ENCODE measurements at places on chromosomes 16 and 17.

DNA sequence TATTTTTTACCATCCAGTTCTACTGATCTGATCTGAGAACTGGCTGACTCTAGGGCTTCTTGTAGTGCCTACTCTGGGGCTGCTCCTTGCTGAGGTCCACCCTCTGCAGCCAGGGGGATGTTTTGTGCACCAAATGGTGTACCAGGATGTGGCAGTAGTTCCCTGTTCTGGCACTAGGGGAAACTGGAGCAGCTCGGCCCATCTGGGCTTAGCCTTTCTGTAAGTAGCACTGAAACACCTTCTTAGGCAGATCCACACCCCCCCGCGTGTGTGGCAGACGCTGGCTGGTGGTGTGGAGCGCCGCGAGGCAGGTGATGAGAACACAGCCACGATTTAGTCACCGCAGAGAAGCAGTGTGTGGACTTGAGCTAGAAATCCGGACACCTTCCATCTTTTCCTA, 17.0 kb downstream of the DUSP14 start:
- DNase-seq, result peak; percentile 25

GRCh38 chr16:27639561-27640276, 89.8 kb downstream of the KATNIP start:
- DNase-seq, result peak; percentile 33

- no peak for DNase-seq
These were observed 932 bp upstream of the MYBBP1A start for GRCh38 chr17:4555873-4556759.

GRCh38 chr16:1662543-1662942, 15.5 kb upstream of the JPT2 start:
- DNase-seq, result no peak

DNA sequence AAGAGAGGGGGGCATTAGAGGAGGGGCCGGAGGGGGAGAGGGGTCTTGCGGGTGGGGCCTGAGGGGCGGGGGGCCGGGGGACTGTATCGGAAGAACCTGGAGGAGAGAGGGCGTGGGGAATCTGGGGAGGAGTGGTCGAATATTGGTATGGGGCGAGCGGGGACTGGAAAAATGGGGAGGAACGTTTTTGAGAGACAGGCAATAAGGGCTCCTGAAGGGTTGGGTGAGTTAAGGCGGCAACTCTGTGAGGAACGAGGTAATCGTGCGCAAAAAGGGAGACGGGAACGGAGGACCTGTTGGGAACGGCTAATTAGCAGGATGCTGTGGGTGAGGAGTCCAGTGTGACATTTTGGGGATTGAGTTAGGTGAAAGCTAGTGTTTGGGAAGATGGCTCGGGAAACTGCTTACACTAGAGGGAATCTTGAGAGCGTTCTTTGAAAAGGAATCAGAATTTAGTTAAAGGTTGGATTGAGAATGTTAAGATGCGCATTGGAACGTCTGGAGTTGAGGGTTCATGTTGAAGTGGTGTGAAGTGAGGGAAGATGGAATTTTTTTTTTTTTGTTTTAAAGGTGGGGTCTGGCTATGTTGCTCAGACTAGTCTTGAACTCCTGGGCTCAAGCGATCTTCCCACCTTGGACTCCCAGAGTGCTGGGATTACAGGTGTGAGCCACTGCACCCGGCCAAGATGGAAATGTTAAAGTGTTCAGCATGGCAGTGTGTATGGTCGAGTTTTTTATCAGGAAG, 662 bp downstream of the WIPF2 start:
- DNase-seq, result peak; percentile 75

- no peak for DNase-seq
These were observed at the start of gene CNTNAP4 for GRCh38 chr16:76276745-76277438. Gene CNTNAP4 (plus strand): TSS chr16:76277401. CDS start chr16:76277663, 262 bp downstream.

GRCh38 chr16:11005611-11005975, 61.2 kb downstream of the CLEC16A start:
- DNase-seq, result no peak

- DNase-seq, result no peak
These were observed 317.7 kb upstream of the C16orf82 start for GRCh38 chr16:26749072-26749471.

DNA sequence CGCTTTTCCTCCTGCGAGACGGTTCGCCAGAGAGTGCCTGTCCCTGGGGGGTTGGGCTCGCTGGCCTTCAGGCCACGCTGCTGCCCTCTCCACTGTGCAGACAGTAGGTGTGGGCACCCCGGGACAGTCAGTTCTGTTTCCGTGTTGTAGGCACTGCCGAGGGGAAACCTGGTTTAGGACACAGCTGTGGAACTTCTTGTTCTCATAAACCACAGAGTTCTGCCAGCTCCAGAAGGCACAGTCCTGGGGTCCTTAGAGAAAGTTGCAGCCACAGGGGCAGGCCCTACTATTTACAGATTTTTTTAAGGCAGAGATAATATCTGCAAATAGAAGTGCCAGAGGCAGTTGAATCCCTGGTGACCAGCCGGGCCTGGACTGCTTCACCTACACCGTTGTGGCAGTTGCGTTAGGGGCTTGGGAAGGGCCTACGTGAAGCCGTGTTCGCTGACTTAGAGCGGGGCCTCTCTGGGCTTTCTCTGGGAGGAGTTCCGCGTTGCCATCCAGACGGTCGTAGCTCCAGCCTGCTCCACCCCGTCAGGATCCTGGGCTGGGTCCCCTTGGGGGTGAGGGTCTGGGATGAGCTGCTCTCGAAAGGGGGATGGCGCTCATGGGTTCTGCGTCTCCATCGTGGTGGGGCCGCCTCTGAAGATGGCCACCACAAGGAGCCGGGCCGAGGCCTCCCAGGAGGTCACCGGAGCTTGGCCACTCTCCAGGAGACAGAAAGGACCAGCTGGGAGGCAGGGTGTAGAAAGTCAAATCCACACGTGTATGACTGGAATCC, 126.3 kb downstream of the BANP start:
- no peak for DNase-seq

DNA sequence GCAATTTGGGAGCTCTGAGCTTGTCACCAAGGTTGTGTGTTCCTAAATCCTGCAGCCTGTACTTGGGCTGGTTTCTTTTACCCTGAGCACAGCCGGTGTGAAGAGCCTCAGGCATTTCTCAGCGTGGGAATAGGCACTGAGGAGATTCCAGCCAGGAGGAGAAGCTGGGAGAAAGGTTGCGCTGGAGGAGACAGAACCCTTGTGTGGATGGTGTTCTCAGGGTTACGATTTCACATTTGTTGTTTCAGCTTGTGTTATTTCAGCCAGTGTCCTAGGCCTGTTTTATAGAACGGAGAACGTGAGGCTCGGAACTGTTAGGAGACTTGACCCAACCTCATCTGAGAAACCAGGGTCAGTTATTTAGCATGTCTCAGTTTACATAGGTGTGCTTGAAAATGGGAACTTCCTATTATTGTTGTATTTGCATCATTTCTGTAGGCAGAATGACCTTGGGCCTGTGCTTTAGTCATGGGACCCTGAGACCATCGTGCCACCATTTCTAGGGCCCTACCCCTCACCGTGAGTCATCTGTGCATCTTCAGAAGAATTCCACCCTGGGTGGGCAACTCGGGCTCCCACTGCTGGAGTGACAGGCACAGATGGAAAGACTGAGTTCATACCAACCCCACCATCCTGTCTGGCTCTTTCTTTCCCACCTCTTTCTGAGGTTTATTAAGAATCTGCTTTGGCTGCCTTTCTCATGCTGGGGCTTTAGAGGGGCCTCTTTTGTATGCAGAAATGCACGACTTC, 134.9 kb downstream of the MSI2 start:
- no peak for DNase-seq
